ENCODE measurements at places on chromosomes 6 and 20. TPM values are rescaled to one million over a fixed set of nuclear protein-coding genes. Genes with fewer than 3 reads are reported as not detected.

GRCh38 chr6:38218235-38218634 is 398.7 kb downstream of the ZFAND3 start:
- no peak overlapping the region for H3K27ac ChIP-seq
- no peaks in the 10 kb centered on the region for H3K36me3 ChIP-seq
- no peaks in the 10 kb centered on the region for H3K27me3 ChIP-seq
- H3K4me3 ChIP-seq, result no peak overlapping the region

DNA sequence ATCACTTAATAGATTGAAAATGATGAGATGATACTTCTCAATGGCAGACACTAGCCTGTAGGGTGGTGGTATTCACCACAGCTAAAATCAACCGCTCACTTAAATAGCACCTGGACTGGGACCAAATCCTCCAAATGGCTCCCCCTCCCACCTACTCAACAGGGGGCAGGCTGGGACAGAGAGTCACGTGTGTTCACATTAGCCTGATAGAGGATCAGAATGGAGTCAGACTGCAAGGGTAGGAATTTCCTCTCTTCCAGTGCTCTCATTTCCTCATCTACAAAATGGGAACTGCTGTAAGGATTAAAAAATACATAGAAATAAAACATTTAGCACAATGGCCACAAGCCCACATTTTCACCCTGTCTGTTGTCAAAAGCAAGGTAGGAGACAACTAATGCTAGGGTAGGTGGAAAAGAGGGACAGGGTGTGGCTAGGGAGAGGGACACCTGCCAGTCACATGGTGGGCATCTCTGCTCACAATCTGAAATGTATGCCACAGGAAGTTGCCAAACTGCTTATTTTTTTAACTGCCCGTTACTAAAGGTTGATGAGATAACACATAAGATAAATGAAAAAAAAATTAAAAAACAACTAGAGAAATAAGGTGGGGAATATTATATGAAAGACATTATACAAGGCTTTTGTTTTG is 55.3 kb downstream of the BACH2 start:
- no peaks in the 10 kb centered on the region for H3K27me3 ChIP-seq
- H3K27ac ChIP-seq, result no peak overlapping the region
- no peak for DNase-seq
- H3K36me3 ChIP-seq, result no peaks in the 10 kb centered on the region
- no peaks in the 10 kb centered on the region for H3K4me1 ChIP-seq

- H3K4me3 ChIP-seq, result no peak overlapping the region
- H3K36me3 ChIP-seq, result no peaks in the 10 kb centered on the region
- DNase-seq, result no peak
- H3K27me3 ChIP-seq, result no peaks in the 10 kb centered on the region
These were observed 16.2 kb upstream of the MRPS18A start for GRCh38 chr6:43703512-43704429.

DNA sequence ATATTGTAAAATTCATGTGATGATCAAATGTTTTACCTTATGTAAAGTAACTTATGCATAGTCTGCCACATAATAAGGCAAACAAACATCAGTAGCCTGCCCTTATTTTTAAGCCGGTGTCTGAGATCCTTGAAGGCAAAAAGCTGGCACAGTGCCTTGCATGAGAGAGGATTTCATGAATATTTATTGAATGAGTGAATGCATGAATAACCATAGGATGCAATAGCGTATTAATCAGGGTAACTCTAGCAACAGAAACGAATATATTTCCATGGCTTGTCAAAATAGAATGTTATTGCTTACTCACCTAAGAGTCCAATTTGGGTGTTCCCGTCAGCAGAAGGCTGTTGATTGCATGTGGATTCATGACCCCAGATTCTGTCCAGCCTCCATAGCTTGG is 34.9 kb downstream of the BTBD3 start:
- no peak for DNase-seq
- H3K27ac ChIP-seq, result no peak overlapping the region
- H3K36me3 ChIP-seq, result no peaks in the 10 kb centered on the region
- no peaks in the 10 kb centered on the region for H3K4me1 ChIP-seq
- H3K27me3 ChIP-seq, result no peaks in the 10 kb centered on the region
- no peak overlapping the region for H3K4me3 ChIP-seq

DNA sequence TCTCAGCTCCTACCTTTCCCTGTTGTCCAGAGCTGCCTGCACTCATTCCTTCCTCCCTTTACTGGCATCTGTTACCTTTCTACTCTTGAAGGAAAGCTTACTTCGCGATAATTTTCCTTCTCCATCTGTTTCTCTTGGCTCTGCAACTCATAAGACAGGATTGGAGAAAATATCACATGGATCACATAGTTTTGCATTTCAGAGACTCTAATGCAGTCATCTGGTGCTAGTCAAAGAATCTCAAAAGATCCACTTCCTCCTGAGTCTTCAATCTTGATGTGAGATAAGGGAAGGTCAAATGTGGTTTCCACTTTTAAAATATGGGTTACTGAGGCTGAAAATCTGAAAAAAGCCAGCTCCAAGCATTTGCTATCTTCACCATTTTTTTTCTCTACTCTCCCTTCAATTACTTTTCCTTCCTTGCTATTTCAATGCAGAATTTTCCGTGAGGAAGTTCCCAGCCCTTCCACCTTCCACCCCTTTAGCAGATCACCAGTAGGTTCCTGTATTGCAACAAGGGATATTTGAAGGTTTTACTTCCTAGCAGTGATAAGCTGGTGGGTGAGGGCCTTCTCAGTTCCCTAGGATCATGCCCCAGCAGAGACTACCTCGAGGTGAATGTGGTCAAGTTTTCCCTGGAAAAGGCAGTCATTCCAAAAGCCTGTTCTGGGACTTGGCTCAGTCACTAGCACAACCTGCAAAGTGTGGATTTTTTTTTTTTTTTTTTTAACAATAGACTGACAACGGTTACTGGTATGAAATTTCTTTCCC is 62.8 kb upstream of the LRRC1 start:
- no peak overlapping the region for H3K4me3 ChIP-seq
- no peaks in the 10 kb centered on the region for H3K36me3 ChIP-seq
- H3K27me3 ChIP-seq, result no peaks in the 10 kb centered on the region
- H3K27ac ChIP-seq, result no peak overlapping the region

ARMH2 gene
- not detected for total RNA-seq

TBXT gene
- total RNA-seq, result not detected

MYH7B gene
- 3.0 TPM for total RNA-seq
